ENCODE measurements at places on chromosomes 7 and 10.
A peak's percentile ranks its signal among the peaks of the same experiment; 100 is the strongest.

- peak; percentile 61 for DNase-seq
Observed at GRCh38 chr10:6543431-6544005, 36.6 kb downstream of the PRKCQ start.

DNA sequence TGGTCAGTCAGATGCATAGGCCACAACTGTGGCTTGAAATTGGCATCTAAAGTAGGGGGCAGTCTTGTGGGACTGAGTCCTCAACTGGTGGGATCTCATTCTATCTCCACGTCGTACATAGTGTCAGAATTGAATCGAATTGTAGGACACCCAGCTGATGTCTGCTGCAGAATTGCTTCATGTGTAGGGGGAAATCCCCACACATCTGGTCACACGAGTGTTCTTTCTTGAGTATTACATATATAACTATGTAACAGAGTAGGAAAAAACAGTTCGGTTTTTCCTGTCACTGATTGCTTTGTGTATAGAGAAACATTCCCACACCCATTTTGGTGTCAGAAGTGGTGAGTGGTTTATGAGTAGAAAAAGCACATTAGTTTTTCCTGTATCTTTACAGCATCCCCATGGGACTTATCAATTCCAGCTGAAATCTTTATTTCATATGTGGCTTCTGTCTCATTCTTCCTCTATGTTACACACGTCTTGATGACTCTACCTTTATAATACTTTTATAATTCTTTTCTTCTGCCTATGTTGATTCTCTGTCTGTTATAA lies 79.4 kb upstream of the PCGF5 start:
- no peak for DNase-seq

- DNase-seq, result no peak
Observed at GRCh38 chr10:51427758-51428157, 271.6 kb downstream of the CSTF2T start.

DNA sequence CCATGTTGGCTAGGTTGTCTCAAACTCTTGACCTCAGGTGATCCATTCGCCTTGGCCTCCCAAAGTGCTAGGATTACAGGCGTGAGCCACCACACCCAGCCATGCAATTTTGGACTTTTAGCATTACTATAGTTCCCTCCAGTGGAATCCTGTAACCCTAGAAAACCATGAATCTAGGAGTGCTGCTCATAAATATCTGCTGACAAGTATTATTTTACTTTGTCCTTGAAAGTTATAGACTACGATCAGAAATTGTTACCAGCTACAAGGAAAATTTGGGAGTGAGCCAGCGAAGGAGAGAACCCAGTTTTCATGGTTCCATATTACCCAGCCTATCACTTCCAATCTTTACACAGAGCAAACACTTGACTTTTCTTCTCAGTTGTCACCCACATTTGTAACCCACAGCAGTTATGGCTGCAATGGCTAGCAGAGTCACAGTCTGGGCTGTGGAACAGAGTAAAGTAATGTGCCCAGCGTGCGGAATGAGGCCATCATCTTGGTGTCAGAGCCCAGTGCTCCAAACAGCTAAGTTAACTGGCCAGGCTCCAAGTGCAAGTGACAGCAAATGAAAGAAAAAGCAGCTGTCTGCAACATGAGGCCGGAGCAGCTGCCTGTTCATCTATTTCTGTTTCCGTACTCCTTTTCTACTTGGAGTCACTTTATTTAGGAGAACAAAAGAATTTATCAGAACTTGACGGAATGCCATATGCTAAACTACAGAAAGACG lies 29.9 kb downstream of the ZC3HC1 start:
- no peak for DNase-seq

- DNase-seq, result no peak
Observed at GRCh38 chr7:150503581-150503980, 11.1 kb upstream of the GIMAP7 start.

DNA sequence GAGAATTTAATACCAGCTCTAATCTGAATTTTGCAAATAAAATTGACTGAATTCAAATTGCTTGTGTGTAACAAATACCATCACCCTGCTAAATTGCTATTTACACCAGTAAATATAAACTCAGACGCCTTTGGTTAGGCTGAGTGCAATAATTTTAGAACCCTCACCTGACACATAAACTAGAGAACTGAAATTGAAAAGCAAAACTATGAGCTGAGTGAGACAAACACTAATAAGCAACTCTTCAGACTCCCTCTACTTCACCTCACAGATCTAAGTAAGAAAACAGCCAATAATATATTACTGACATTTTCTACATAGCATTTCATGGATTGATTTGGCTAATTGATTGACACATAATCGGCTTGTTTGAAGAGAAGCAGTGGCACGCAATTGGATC lies 621.2 kb downstream of the REEP3 start:
- DNase-seq, result no peak

DNA sequence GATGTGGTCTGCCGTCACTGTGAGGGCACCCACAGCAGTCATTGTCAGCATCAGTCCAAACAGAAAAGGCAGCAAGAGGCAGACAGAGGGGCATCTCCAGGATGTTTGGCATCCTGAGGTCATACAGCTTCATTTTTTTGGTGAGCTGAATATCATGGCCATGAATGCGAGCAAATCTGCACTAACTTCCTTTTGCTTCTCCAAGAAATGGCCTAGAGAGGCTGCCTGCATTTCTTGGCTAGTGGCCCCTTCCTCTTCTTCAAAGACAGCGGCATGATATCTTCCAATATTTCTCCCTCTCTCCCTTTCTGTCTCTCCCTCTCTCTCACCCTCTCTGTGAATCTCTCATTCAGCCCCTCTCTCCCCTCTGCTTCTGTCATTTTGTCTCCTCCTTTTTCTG lies 24.8 kb downstream of the FKBP6 start:
- DNase-seq, result no peak

- no peak for DNase-seq
Observed at GRCh38 chr7:105779856-105780780, 96.3 kb downstream of the ATXN7L1 start.

DNA sequence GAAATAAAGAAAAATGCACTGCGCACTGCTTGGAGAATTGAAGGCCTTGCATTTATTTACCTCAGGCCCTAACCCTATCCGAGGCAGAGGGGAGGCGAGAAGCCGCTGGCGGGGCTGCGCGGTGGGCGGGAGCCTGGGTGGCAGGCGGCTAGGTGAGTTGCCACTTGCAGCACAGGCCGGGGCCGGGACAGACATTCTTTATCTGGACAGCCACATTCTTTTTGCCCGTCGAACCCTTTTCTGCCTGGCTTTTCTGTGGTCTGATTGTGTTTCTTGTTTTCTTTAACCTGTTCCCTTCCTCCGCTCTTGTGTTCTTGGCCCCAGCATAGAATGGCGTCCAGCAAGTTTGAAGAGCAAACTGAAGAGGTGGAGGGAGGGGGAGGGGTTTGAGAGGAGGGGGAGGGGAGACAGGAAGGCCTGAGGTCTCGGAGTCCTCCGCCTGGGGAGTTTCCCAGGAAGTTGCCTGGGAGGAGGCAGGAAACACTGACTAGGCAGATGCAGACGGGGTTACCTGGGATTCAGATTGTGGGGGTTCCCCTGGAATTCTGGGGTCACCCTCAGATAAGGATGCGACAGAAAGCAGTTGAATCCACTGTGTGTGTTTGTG lies 5.1 kb downstream of the SHH start:
- peak; percentile 36 for DNase-seq

DNA sequence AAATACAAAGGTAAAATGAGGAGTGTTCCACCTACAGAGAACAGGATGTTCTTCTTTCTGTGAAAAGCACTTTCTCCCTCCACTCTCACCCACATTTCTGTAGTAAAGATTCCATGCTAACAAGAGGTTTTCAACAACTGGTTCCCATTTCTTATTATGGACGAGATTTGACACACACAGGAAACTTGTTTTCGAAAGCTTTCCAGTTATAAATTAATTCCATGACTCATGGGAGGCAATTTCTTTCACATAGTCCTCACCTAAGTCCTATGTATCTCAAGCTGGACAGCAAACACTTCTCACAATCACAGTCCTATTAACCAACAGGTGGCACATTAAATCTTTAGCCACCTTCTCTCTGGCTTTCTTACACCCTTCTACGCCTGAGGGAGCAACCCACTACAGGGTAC lies 24.5 kb downstream of the RAPGEF5 start:
- DNase-seq, result no peak

GRCh38 chr7:124497176-124497575 lies 268.4 kb downstream of the GPR37 start:
- DNase-seq, result no peak

DNA sequence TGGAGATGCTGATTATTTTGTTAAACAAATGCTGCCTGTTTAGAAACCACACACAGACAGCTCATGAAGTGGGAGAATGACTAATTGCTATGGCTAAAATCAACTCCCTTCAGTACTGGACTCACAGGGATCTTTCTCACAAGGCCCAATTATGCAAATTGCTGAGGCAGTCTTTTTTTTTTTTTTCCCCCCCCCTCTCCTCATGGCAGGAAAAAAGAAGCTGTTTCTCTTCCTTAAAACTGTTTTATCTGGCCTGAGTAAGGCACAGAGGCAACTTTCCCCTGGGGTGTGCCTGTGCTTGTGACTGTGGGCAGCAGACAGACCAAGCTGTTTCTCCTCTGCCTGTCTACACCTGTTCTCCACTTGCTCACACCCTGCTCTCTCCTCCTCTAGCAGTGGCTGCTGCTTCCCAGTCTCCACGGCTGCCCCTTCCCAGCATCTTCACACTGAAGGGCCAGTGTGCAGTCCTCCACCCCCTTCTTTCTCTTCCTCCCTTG lies 65.4 kb upstream of the STEAP1B start:
- DNase-seq, result no peak

DNA sequence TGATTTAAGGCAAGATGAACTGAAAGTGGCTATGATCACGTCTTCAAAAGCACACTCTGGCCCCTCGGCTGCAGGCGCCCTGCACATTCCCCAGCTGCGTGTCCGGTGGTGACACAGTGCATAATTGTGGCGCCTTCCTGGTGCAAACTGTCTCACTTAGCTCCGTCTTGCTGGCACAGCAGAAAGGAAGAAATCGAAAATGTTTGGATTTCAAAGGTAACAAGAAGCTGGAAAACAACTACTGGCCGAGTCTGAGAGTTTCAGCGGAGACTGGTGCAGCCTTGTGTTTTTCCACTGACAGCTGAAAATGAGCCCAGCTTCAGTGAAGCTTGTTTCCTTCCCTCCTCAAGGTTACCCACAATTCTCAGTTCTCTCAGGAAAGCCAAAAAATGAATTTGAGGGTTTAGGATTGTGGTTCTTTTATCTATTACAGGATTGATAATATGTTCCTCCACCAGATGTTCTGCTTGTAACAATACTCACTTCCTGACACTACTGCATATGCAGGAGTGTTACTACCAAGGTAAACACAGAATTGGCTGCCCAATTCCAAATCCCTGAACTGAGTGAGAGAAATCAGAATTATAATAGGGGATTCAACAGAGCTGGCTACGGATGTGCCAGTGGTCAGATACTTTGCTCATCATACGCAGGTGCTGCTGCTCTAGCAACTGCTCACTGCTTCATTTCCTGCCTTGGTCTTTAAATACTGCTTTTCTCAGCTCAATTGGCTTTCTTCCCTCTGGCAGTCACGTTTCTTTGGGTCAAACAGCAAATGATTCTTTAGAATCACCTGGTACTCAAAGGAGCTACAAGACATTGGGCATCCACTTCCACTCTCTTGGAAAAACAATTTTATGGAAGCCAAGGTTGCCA lies 63.7 kb downstream of the TRUB1 start:
- DNase-seq, result peak; percentile 30

GRCh38 chr7:96654630-96655188 lies 54.9 kb downstream of the SEM1 start:
- DNase-seq, result no peak

DNA sequence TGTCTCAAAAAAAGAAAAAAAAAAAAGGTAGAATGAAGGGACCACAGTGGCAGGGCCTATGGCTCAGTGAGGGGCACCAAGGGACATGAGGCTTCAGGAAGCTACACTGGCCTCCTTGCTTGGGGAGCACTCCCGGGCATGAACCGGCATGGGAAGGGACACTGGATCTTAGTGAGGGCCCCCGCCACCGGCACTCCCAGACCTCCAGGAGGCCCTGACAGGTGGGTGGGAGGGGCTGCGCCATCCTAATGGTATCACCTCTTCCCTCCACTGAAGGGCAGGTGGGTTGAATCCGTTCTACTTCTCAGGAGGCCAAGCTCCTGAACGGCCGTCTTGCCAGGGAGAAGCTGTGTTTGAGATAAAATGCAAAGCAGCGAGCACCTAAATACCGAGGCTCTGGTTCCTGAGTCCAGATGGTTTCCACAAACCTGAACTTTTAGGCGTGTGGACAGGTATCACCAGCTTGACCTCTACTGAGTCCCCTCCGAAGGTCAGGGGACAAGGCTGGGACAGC lies 69.8 kb downstream of the C10orf143 start:
- DNase-seq, result no peak

- DNase-seq, result no peak
Observed at GRCh38 chr10:1365540-1366321, 309.5 kb downstream of the WDR37 start.

- DNase-seq, result no peak
Observed at GRCh38 chr10:86292462-86293395, 73.9 kb downstream of the GRID1 start.

- peak; percentile 17 for DNase-seq
Observed at GRCh38 chr10:69567920-69568319, 5.3 kb downstream of the NEUROG3 start.

DNA sequence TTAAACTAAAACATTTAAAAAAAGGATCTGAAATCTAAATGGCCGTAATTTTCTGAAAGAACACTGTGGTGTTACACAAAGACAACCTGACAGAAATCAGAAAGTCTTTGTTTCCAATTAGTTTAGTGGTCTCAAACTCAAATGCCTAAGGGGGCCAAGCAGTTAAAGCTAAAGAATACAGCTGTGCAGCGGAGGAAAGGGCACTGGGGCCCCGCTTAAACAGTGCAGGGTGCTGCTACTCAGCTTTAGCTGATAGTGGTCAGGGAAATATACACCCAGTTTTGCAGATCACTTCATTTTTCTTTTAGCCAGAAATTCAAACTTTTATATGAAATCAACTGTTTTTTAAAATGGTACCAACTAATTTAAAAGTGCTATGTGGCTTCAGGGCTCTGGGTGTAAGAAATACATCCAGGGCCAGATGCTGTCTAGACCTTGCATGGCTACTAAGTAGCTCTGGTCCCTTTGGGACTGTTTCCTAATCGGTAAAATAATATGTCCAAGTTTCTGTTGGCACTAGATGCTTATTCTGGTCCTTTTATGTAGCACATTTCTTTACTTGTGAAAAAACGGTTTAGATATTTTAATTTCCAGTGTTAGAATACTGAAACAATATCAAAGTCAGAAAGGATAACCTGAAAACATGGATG lies 161.8 kb upstream of the LAMB4 start:
- no peak for DNase-seq

DNA sequence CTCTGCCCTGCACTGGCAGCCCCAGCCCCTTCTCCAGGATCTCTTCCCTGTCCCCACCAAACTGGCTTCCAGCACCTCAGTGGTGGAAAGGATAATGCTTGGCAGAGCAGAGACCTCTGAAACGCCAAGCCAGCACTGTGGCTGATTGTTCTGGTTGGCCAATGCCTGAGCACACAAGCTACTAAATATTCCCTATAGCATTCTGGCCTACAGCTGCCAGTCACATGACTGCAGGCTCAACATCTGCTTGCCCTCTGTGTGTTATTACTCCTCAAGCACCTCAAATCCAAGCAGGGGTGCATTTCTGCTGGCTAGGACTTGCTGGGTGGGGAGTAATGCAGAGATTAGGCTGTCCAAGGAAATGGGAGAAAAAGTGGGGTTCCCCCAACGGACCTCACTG lies 6.1 kb downstream of the TBATA start:
- DNase-seq, result no peak
